Caco-2 (cell line): ENCODE measurements at places on chromosomes 16 and 17. TPM values are rescaled to one million over a fixed set of nuclear protein-coding genes. Genes with fewer than 3 reads are reported as not detected.

The HES7 gene
- total RNA-seq, result not detected in 2 replicates

DNA sequence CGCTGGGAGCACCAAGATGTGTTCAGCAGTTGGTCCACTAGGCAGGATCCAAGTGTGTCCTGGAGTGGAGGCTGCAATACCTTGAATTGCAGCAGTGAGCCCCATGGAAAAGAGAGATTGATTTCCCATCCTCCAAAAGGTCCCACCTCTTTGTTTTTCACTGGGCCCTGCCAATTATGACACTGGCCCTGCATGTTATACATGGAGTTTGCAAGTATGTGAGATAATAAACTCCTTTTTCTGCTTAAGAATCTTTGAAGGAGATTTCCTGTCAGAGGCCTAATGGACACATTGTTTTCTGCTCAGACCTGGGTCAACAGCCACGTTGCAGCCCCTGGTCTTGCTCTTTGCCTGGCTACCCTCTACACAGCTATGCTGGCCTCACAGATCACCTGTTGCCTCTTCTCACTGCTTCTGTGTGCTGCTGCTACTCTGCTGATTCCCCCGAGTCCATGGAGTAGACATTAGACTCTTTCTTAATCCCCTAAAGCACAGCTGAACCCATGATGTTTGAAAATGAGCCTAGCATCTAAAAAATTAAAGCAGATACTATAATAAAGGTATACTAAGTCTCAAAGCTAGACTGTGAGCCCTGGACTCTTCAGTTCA, 341.9 kb upstream of the CDH11 start:
- DNase-seq, result no peak
- H3K27me3 ChIP-seq, result no peaks in the 10 kb centered on the region
- no peak overlapping the region for H3K4me3 ChIP-seq
- H3K36me3 ChIP-seq, result no peaks in the 10 kb centered on the region

DNA sequence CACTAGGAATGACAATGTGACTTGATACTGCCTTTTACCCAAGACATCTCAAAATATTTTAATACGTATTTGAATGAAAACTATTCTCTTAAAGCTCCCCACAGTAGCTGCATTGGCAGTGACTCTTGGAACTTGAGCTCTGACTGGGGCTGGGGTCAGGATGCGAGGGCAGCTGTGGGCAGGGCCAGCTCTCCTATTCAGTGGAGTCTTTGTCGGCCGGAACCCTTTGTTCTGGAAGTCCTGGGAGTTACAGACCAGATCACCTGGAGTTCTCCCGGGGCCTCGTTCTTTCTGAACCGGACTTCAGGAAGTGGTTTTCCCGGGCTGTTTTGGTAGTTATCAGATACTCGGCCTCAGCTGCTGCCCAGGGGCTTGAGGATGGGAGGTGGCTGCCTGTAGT, 84.9 kb downstream of the NPIPB11 start:
- H3K27me3 ChIP-seq, result no peaks in the 10 kb centered on the region
- no peak overlapping the region for H3K4me3 ChIP-seq
- no peaks in the 10 kb centered on the region for H3K4me1 ChIP-seq
- H3K36me3 ChIP-seq, result no peaks in the 10 kb centered on the region

- no peak for DNase-seq
- H3K36me3 ChIP-seq, result peaks cover 1% of the 10 kb centered on the region
- no peak overlapping the region for H3K27ac ChIP-seq
- no peaks in the 10 kb centered on the region for H3K27me3 ChIP-seq
- no peak overlapping the region for H3K4me3 ChIP-seq
These were observed 59.3 kb downstream of the KLHDC4 start for GRCh38 chr16:87706278-87707000.

GRCh38 chr16:75099075-75099667, 17.4 kb downstream of the LDHD start:
- H3K36me3 ChIP-seq, result peaks cover 3% of the 10 kb centered on the region
- no peaks in the 10 kb centered on the region for H3K27me3 ChIP-seq
- peaks cover 18% of the 10 kb centered on the region for H3K4me1 ChIP-seq
- H3K4me3 ChIP-seq, result no peak overlapping the region
- no peak overlapping the region for H3K27ac ChIP-seq
- DNase-seq, result no peak

DNA sequence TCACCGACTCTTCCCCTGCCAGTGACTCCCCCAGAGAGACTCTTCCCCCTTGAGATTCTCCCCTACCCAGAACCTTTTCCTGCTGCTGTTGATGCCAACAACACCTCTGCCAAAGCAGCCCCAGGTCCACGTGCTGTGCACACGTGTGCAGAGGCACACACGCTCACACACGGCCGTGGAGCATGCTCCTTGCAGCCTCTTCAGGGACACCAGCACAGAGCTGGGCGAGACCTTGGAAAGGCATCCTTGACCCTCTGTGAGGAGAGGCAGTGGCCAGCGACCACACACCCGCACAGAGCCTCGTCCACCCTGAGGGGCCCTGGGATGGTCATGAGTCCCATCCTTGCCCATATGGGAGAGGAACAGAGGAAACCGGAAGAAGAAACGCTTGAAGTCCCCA, 181.9 kb downstream of the RBFOX3 start:
- H3K4me1 ChIP-seq, result no peaks in the 10 kb centered on the region
- no peak for DNase-seq
- H3K27ac ChIP-seq, result no peak overlapping the region
- no peaks in the 10 kb centered on the region for H3K27me3 ChIP-seq
- H3K36me3 ChIP-seq, result no peaks in the 10 kb centered on the region
- no peak overlapping the region for H3K4me3 ChIP-seq
